GF-D8 (cell line): ENCODE measurements at places on chromosomes 16 and 17.

GRCh38 chr16:30875871-30876801, 17.7 kb downstream of the BCL7C start:
- peak; percentile 72 for DNase-seq

DNA sequence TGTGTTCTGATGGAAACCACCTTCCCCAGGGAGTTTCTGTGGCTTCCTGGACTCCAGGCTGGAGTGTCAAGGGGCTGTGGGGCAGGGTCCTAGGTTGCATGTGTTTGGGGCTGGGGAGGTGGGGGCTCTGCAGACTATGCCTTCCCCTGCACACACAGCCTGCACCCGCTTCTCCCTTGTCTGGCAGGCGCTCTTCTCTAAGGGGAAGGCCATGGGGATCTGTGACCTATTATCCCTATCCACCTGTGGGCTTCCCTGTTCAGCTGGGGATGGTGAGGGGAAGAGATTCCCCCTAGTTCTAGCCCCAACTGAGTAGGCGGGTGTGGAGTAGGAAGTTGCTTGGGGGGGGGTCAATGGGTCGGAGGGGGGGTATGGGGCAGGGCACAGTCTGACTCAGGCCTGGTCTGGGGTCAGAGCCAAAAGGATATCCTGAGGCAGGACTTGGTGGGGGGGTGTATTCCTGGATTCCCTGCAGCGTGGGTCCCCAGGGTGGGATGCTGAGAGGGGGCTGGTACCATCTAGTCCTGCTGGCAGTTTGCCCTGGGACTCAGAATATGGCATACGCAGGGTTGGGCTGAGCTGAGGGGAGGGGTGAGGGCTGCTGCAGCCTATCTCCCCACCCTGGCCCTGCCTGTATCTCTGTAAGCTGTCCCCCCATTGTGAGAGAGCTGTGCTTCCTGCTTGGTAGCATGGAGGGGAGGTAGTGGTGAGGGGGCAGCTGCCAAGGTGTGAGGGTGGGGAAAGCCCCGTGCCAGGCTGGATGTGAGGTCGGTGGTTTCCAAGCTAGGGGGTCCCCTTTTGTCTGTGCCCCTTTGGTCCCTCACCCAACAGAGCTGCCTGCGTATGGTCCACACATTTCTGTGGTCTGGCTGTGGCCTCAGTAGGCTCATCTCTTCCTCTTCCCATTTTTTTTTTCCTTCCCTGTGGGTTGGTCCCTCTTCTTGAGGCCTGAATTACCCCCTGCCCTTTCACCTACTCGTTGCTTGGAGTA, 14.7 kb downstream of the RARA start:
- no peak for DNase-seq

DNA sequence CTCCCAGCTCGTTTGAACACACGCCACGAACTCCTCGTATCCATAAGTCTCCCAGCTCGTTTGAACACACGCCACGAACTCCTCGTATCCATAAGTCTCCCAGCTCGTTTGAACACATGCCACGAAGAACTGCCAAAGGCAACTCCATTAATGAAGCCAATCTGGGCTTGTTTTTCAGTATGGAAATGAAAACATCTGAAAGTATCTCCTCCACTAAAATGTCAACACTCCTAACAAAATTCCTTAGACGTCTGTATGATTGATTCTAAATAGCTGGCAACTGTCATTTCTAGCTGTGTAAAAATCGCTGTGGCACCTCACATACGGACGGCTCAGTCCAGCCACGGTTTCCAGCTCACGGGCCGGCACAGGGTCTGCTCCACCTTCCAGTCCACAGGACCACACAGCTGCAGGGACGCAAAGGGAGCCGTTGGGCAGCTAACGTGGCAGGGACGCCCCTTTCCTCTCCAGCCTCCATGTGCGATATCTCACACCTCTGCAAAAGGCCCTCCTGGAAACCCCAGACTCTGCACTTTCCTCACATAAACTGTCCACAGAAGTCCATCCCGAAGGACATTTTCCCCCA, 67.1 kb upstream of the METRNL start:
- no peak for DNase-seq

- no peak for DNase-seq
Observed at GRCh38 chr16:55017321-55017720, 86.7 kb downstream of the IRX5 start.

- DNase-seq, result no peak
Observed at GRCh38 chr17:64617125-64617780, 44.9 kb downstream of the SMURF2 start.

GRCh38 chr16:81035975-81036750, 521 bp downstream of the ATMIN start:
- DNase-seq, result no peak

DNA sequence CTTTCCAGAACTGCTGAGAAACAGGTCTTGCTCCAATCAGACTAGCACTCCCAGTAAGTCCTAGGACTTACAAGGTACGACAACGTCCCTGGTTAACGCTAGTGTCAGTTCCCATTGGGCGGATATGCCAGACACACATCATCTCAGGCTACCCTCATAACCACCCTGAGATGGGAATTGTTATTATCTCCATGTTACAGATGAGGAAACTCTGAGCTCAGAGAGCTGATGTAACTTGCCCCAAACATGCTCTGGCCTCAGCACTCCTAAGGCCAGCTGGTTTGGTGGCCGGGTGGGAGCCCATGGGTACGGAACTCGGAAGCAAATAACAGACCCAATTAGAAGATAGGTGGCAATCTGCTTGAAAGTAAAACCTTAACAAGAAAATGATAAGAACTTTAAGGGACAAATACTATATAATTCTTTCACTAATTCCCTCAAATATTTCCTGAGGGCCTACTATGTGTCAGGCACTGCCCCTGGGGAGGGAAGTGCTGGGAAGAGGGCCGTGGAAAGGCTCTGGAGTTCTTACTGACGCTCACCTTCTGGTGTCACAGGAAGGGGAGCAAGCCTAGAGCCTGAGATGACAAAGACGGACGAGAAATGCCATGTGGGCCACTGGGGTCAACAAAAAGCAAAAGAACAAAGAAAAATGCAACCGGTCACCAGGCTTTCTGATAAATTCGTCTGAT, 6.9 kb downstream of the CREBBP start:
- no peak for DNase-seq

DNA sequence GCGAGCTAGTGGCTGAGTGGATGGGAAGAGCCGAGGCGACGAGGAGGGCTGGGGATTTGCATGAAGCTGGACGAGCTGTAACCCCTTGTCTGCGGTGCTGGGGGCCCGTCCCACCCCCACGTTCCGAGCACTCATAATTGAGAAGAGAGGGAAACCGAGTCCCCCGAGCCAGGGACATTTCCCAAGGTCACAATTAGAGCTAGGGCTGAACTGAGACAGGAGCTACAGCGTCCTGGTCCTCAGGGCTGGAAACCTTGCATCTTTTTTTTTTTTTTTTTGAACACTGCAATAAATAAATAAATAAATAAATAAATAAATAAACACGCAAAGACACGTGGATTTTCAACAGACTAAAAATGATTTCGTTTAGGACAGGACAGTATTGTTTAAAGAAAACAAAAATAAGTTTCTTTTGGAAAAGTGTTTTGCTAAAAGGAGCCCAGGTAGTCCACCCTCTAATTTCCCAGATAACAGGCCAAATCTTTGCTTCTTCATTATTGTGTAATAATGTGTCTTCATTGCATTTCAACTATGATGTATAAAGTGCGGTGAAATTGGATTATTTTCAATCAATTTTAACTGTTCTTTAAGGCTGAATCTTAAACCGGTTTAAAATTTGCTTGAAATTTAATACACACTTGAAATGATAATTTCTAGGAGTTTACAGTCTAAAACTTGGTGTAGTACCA, 992 bp downstream of the GDPD1 start:
- DNase-seq, result no peak

GRCh38 chr16:89552913-89553312, 7.6 kb upstream of the RPL13 start:
- no peak for DNase-seq

DNA sequence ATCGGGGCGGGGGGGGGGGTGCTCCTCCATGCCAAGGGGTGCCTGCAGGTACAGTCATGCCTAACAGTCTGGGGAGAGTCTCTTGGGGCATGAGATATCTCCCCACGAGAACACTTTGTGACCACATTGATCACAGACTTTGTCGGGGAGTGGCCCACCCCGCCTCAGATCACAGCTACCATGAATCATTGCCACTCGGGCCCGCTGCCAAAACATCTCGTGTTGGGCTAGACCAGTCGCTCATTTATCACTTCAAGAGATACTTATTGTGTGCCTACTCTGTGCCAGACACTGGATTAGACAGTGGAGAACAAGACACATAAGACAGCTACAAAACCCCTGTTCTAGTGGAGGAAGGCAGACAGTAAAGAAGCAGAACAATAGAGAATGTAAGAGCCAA, 72.6 kb downstream of the CLEC16A start:
- no peak for DNase-seq

- no peak for DNase-seq
Observed at GRCh38 chr16:68596266-68596665, 48.8 kb upstream of the CDH3 start.

DNA sequence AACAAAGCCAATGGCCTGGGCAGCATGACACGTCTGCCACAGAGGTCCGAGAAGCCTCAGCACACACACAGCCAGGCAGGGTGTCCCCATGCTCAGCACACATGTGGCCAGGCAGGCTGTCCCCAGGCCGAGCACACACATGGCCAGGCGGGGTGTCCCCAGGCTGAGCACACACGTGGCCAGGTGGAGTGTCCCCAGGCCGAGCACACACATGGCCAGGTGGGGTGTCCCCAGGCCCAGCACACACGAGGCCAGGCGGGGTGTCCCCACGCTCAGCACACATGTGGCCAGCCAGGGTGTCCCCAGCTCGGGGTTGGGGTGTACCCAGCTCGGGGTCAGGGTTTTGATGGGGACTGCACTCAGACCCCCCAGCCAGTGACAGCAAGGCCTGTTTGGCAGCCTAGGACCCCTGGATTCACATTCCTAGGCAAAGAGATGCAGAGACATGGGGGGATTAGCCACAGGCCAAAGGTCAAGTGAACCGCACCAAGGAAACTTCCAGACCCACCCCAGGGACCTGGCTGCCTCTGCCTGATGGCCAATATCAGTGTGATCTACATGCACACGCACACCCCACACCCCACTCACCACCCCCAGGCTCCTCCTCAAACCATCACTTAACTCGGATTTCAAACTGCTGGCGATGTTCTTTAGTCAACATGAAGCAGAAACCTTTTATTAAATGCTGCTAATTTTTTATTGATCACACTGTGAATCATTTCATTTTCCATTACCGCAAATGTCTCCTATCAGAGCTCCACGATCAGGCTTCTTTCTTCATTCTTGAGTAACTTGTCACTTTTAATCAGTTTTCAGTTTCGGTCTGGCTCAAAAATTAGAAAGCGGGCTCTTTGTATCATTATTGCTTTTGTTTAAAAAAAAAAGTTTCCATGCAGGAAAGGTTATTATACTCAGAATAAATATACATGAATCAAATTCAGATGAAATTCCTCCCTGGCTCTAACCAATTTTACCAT, 111.4 kb downstream of the ZNF423 start:
- no peak for DNase-seq

DNA sequence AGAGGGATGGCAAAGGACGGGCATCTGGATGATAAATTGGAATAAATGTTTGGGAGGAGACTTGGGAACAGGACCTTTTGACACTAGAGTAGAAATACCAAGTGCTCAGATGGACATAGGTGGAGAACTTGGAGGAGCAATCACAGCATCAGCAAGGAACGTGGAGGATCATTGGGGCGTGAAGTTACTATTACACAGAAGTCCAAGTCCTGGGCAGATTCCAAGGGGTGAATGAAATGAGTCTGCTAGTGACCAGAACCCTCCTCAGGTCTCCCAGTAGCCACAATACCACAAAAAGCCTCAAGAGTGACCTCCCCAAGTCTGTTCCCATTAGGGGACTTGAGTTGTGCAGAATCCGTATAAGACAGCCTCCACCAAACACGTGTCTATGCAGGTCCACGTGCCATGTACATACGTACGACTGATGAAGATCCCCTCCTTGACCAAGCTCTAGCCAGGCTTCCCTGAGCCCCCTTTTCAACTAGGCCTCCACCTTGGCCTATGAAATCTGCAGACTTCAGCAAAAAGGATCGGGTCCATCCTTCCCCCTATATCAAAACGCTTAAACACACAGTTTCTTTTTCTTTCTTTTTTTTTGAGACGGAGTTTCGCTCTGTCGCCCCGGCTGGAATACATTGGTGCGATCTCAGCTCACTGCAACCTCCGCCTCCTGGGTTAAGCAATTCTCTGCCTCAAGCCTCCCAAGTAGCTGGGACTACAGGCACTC, 2.2 kb downstream of the C17orf67 start:
- no peak for DNase-seq

DNA sequence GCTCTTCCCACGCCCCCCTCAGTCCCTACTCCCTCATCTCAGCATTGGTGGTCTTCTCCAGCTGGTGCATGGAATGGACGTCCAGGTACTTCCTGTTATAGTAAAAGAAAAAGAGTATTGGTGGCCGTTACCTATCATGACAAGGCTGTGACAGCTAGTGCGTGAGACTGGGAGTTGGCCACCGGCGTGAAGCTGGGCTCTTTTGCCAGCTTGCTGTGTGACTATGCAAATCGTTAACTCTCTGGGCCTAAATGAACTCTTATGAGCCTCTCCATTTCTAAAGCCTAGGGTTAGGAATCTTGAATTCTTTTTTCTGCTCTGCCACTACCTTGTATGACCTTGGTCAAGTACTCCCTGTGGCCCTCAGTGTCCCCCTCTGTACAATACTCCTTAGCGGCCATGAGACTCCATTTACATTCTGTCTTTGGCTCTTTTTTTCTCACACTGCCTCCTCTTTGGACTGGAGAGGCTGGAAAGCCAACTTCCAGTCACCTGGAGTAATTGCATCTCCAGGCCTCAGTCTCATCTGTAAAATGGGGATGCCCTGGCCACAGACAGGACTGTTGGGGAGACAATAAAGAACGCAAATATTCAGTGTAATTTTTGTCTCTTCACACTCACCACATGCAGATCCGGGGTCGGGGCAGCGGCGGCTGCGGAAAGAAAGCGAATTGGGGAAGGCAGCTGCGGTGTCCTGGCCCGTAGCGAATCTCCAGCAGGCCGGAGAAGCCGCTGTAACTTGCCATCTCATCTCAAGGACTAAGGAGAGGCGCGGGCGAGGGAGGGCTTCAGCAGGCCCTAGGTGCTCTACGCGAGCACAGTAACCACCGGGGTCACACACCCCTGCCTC, 1.1 kb downstream of the CFAP119 start:
- DNase-seq, result no peak

GRCh38 chr16:57728336-57729181, 7.0 kb upstream of the KATNB1 start:
- no peak for DNase-seq

GRCh38 chr17:5011928-5012327, 14.2 kb downstream of the KIF1C start:
- DNase-seq, result no peak

GRCh38 chr17:47119746-47120520, 69.2 kb downstream of the CDC27 start:
- DNase-seq, result no peak

- DNase-seq, result no peak
Observed at GRCh38 chr17:27996202-27997043, 46.1 kb upstream of the NLK start.

- no peak for DNase-seq
Observed at GRCh38 chr17:64403881-64404460, 13.3 kb upstream of the PECAM1 start.

GRCh38 chr17:77372444-77373298, 231.9 kb downstream of the SEC14L1 start:
- no peak for DNase-seq
